ENCODE measurements at places on chromosomes 2 and 18.

- DNase-seq: no peak
Observed at GRCh38 chr2:62688771-62689170, 16.7 kb upstream of the EHBP1 start.

- no peak for DNase-seq
Observed at GRCh38 chr18:39870591-39870990, 2084.4 kb upstream of the PIK3C3 start.

- no peak for DNase-seq
Observed at GRCh38 chr2:239225371-239225851, 175.4 kb downstream of the HDAC4 start.

DNA sequence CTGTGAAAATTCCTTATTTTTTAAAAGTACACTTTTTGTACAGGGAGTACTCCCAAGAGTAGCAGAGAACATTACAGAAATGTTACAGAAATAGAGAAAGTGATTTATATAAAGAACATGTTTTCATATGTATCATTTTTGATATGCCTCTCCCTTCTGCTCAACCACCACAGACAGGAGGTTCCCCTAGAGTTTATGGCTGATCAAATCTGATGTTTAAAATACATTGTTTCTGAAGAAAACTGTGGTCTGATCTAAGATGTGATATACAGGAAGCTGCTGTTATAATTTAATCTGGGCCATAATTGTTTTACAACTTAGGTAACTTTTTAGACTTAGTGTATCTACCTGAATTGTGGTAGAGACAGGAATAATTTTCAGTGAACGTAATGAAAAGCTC, 37.0 kb downstream of the STAT4 start:
- DNase-seq: no peak

DNA sequence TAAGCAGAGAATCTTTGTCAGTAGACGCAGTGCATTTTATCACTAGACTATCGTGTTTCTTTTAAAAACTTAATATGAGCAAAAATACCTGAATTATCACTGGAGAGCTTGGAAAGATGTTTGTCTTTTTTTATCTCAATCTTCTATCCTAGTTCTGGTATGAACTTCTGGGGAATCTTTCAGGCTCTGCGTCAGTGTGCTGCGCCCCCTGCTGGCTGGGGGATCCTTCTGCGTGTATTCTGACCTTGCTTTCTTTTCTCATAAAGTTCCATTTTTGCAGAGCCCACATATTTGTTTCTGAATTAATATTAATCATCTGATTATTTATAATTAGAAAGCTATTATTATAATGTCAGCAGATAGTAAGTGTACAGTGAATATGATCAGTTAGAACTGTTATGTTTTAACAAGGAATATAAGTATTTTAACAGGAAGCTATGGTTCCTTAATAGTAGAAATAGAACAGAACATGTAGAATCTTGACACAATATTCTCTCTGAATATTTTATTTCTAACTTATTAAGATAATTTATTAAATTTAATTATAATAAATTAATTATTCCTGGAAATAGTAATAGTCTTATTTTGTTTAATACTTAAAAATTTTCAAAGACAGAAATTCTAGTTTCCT, 945.0 kb upstream of the CRIM1 start:
- peak; percentile 13 for DNase-seq

DNA sequence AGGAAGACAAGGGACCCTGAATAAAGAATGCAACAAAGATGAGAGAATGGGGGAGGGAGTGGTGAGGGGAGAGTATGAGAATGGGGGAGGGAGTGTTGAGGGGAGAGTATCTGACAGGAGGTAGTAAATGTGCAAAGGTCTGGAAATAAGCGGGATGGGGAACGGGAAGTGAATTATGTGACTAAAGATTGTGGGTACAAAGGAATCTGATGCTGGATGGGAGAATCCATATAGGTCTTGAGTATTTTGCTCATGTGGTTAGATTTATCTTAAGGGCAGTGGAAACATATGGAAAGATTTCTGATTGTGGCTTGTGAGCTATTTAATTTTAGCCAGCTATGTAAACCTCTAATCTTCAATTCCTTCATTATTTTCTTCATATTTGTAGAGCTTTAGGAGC, 593.4 kb downstream of the DCC start:
- no peak for DNase-seq

- DNase-seq: peak; percentile 61
Observed at GRCh38 chr2:32061973-32062861, 1.1 kb upstream of the SPAST start.

DNA sequence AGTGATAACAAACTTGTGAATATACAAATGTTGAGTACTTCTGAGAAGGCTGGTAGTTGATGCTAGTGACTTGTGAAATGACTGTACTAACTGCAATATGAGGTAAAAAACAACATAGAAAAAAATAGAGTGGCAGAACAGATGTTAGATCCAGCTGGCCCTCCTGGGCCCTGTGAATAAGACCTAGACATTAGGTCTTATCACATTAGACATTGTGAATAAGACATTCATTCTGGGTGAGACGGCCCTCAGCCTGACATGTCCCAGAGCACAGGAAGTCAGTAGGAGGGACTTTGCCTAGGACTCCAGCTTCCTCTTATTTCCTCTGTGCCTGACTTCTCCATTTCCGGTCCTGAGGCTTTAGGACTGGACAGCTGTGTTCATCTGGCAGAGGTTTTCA, 22.9 kb downstream of the DOK1 start:
- no peak for DNase-seq

DNA sequence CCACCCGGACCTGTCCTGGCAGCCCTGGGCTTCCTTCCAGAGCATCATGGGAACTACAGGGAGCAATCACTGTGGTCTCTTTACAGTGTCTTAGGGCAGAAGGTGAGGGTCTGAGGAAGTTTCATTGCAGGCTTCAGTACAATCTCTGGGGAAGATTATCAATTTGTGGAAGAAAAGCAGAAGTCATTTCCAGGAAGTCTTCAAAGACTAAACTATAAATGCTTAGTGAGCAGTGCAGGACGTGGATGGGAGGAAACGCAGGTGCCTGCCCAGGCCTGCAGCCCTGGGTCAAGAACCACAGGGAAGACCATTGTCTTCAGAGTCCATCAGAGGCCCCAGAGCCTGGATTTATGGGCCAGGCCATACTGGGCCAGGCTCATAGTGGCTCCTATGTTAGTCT, 54.3 kb downstream of the INO80C start:
- DNase-seq: no peak

- no peak for DNase-seq
Observed at GRCh38 chr2:1995584-1995983, 251.3 kb upstream of the PXDN start.

DNA sequence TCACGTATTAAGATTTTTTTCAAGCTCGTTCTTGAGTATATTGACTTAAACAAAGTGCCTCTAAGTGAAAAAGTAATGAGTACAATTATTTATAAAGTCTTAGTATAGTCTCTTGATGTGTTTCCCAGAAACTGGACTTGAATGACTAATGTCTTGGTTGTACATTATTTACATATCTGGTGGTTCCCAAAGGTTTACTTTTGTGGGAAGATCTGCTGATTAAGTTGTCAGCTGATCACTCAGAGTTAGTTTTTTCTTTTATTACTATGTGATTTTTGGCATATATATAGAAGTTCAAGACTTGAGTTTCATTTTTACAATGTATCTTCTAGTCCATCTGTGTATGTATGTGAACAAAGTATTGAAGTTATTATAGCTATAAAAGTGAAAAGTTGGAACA, 29.5 kb downstream of the RNF144A start:
- DNase-seq: peak; percentile 85

DNA sequence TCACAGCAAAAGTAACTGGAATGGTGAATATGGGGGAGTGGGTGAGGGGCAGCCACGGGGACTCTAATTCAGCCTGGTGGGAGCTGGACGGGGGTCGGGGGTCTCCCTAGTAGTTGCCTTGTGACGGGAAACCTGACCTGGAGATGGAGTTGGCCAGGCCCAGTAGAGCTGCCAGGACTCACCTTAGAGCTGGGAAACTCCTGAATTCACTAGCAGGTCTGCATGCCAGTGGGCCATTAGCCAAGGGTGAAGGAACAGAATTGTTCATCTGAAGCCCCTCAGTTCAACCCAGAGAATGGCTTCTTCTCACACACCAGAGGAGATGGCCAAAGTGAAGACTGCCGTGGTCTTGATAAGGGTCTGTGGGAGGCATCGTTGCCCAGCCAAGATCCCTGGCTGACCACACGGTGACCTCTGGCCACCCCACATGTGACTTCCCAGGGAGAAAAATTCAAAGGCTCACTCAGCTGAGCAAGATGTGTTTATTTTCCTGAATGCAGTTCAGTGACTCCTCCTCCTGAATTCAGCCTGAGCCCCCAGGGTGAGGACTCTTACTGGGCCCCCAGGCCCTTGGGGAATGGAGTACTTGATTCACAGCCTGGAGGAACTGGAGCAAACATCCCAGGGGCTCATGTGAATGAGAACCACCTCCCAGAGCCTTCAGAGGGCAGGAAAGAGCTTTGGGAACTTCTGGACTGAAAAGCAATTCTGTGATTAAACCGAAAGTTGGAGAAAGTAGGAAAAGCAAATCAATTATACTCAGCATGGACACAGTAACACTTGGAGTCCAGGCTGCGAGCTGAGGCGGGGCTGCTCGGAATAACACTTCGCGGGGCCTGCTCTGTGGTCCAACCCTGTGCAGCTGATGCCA, 25.2 kb downstream of the MOCOS start:
- DNase-seq: peak; percentile 22

DNA sequence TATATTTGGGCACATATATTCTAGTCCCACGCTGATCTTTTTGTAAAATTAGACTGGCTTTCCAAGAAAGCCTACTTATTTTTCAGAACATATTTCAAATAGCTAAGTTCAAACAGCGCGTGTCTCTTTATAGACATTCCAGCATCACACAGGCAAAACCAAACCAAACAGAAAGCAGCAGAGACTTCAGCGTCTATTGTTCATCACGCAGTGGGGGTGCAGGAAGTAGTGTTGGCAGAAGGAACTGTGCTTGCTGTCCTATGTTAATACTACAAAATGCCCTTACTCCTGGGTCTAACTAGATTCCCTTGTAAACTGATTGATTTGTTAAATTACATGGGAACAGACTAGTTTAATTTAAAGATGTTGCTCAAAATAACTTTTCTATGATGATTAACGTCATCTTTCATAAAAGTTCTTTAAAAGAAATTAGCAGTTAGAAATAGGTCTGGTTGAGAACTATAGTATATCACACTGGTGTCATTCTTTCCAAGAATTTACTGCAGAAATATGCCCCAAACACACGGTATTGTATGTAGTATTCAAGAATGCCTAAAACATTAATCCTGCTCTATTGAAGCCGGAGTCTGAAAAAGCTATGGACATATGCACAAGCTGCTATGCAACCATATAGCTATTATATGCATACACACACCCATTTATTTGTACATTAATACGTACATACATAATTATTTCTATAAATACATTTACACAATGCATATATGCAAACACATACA, 436.3 kb downstream of the CBLN2 start:
- DNase-seq: no peak

DNA sequence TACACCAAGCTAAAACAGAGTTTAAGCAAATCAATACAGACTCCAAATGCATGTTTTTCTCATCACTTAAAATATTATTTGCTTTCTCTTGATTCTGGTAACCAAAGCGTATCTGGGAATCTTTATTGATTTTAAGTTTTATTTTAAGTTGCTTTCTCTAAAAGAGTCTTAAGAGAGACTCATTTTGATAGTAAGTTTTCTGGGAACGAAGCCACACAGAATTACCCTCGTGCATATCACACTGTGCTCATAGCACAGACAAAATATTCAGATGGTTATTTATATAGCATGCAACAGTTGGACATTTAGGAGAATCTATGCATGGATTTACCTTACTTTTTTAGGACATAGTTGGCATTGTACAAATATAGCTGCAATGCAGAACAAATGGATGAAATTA, 597.5 kb upstream of the NRXN1 start:
- DNase-seq: no peak

All from stromal cell of bone marrow (primary cell).